Cardiac septum (tissue), 1 donor: ENCODE measurements at places on chromosomes 3 and 15. TPM values are rescaled to one million over a fixed set of nuclear protein-coding genes. Genes with fewer than 3 reads are reported as not detected.

DNA sequence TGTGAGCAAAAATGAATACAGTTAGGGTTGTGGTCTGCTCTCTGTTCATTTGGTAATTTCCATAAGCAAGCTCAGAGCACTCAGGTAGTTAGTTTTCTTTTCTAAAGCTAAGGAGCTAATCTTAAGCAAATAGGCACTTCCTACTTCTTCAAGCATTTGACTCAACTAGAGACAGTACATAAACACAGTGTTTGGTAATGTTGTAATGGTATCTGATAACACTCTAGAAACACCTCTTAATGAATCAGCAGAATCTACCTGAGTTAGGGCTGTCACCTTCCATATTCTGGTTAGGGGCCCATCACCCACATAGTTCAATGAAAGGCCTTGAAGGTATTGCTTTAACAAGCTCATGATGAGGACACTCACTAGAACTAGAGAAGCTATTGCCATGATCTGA, 83.1 kb downstream of the PLCH1 start:
- no peak for DNase-seq

DNA sequence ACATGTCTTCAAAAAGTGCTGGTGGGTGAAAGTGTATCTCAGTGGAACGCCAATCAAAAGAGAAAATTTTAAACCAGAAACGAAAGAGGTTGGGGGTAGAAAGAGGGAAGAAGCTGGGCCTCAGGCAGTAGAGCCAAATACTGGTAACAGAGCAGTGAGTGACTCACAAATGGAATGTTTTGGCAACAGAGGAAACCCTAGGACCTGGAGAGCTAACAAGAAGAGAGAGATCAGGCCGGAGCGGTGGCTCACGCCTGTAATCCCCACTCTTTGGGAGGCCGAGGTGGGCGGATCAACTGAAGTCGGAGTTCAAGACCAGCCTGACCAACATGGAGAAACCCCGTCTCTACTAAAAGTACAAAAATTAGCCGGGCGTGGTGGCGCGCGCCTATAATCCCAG, 450.8 kb upstream of the NAALADL2 start:
- DNase-seq = no peak

The TUBGCP5 gene
- 11.9 TPM for total RNA-seq

DNA sequence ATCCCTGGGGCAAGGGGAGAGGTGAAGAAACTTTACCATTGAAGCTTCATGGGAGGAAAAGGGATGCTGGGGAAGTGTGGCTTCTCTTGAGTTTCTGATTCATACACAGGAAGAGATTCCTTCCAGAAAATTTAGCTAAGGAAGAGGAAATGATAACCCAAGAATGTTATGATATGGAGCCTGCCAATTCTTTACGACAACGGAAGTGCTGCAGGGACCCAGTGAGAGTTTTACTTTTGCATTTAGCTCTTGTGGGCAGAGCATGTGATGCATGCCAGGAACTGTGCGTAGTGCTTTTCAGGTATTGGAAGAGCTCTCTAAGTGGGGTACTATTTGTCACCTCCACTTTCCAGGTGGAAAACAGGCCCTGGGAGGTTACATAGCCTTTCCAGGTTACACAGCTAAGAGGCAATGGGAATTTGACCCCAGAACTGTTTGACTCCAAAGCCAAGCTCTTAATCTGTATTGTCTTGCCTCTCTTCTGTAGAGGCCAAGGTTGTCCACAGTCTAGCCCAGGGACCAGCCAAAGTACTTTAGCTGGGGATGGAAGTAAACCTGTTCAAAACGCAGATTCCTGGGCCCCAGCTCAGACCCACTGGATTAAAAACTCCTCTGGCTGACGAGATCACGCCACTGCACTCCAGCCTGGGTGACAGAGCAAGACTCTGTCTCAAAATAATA, 23.0 kb downstream of the CMTM7 start:
- no peak for DNase-seq

The EFL1 gene
- total RNA-seq = 10.3 TPM

GRCh38 chr3:115644391-115644790, 21.1 kb downstream of the GAP43 start:
- DNase-seq = no peak

GRCh38 chr3:72487078-72487765, 361.0 kb downstream of the SHQ1 start:
- no peak for DNase-seq

The SLC12A8 gene
- 0.51 TPM for total RNA-seq
